ENCODE measurements at places on chromosomes 3 and 15.

DNA sequence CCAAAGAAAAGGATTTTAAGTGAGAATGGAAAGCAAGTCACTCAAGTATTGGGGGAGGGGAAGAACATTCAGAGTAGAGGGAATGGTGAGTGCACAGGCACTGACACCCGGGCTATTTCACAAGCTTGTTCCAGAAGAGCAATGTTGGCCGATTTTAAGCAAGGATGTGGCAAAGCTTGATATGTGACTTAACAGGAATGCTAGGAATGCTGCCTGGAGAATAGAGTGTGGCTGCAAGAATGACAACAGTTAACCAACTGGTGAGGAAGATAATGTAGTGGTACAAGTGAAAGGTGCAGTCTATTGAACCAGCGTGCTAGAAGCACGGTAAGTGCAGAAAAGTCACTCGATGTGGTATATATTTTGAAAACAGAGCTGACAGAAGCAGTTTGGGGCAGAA, 6.2 kb upstream of the CCDC80 start:
- DNase-seq: no peak

DNA sequence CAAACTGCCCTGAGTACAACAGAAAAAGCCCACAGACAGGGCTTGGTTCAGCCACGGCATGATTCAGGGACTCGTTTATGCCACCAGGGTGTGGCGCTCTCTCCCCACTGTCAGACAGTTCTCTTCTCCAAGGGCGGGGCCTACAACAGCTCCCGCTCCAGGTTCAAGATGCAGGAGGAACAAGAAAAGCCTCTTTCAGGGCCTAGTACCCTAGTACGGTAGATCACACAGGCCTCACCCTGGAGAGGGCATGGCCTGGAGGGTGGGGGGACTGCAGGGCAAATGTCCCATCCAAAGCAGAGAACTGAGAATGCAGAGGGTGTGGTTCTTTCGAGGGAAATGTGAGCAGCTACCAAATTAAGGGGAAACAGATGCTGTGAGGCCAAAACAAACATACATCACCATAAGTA, 12.0 kb downstream of the MESD start:
- no peak for DNase-seq

- DNase-seq: no peak
These were observed 37.6 kb downstream of the OSTN start for GRCh38 chr3:191236646-191237045.

DNA sequence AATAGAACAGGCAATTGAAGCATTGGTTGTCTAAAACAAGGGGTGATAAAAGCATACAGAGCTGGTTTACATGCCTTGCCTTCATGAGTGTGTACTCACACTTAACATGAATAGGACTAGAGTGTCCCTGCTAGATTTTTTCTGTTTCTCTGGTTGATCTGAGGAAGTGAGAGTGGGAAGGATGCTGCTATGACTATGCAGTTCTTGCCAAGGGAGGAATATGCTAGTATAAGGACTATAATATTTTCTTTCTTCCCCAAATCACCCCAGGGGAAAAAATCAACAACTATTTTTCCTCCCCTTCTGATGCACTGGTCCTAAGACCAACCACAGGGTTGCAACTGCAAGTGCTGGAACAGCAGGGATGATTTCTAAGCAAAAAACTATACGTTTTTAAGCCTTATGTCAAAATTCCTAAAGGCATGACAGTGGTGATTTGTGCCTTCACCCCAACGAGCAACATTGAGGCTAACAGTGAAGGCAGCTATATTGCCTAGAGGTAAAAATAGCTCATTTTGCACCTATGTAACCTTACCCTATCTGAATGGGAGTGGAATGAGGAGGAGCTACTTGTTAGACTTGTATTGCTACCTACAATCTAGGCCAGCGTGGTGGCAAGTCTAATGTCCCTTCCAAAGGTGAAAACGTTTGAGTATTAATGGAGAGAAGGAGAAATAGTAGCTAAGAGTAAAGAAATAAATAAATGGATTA, 33.5 kb upstream of the USP8 start:
- DNase-seq: no peak

DNA sequence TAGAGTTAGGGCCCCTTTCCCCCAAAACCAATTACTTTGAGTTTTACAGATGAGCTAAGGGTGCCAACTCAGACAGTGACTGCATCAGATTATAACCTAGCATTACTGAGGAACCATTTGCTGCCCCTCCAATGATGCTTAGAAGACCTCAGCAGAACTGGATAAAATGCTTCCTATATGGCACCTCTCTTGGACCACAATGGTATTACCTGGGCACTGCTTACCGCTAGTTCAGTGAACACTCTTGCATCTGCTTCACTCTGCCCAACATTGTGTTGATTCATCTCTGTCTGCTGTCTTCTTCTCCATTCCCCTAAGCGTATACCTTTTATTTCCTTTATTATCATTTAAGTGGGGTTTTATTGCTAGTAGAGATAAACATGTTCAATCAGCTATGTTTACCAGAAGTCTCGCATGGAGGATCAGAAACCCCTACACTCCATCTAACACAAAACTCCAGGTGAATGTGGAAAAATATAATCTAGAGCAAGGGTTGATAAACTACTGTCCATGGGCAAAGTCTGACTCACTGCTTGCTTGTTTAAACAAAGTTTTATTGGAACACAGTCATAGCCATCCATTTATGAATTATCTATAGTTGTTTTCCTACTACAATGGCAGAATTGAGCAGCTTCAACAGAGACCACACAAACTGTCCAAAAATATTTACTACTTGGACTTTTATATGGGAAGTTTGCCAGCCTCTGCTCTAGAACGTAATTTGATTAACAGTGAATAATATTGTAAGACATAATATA, 100.2 kb upstream of the PTX3 start:
- DNase-seq: no peak

DNA sequence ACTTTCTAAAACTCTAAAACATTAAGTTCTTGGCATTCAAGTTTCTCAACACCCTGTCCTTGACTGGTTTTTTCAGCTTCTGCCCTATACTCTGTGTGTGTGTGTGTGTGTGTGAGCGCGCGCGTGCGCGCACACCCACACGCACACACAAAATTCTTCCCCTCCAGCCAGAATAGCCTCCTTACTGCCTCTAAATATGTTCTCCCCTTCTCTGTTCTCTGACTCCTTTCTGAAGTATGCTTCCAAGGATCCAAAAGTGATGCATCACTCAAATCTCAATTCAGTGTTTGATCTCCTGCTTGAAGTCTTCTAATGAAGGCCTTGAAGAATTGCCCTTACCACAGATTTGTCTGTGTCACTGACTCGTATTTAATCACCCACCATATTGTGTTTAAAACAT, 129.8 kb downstream of the SLC25A26 start:
- DNase-seq: no peak

DNA sequence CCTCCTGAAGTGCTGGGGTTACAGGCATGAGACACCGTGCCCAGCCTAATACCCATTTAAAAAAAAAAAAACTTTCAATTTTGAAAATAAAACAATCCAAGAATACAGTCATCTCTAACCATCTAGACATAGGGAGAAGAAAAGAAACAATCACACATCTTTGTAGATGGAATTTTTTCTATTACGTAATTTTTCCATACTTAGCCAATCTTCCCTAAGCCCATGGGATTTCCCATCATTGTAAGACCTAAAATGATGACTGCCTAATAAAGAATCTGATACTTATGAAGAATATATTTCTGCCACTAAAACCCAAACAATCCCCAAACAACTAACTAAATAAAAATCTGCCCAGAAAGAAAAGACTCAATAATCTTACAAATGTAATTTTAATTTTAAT, 88.7 kb downstream of the CBLB start:
- DNase-seq: no peak

DNA sequence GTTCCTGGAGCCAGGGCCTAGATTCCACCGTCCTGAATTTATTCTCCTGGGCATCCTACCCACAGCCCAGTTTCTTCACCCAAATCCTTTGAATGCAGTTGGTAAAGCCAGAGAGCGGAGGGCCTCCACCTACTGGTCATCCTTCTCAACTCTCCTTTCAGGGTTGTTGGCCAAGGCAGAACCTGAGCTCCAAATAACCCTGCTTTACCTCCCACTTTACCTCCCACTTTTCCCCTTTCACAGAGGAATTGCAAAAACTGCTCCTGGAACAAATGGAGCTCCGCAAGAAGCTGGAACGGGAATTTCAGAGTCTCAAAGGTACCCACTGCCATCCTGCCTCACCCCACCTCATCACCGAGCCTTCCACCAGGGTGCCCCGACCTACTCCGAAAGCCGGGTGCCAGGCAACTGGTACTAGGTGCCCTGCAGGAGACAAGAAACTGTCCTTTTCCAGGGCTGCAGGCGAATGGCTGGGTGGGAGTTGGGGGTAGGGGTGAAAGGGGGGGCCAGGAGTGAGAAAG, 6.8 kb downstream of the SKOR1 start:
- no peak for DNase-seq

- DNase-seq: no peak
These were observed 1.8 kb downstream of the DALRD3 start for GRCh38 chr3:49016414-49017228.

DNA sequence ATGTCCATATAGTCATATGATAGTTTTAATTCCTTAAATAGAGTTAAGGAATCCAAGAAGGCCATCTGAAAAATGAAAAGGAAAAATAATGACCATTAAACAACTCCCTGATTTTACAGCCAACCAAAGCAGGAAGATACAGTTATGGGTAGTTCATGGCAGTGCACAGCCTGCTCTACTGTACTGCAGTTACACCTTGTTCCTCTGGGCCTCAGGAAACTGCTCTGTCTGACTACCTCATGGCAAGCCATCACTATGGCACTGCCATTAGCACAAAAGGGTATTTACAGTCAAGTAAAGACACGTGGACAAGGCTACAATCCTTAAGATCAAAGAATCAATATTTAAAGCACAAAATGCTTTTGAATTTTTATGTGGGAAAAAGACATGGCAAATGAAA, 19.5 kb downstream of the SECISBP2L start:
- DNase-seq: no peak

DNA sequence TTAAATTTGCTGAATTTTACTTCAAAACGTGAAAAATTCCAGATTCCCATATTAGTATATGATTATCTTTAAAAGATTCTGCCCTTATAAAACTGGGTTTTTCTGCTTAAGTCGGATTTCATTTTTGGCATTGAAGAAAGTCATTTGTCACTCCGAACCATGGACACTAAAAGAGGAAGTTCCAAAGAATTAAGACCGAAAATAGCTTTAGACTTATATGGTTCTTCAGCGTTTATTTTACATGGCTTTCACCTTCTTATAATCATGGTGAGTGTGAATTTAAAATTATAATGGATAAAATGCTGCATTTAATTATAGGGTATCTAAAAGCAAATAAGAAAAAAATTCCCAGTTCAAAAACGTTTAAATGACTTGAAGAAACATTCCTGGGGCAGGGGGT, 1.0 kb downstream of the C3orf38 start:
- DNase-seq: no peak

GRCh38 chr3:23341147-23341838, 138.2 kb downstream of the UBE2E2 start:
- DNase-seq: no peak

- no peak for DNase-seq
These were observed 653.6 kb downstream of the NLGN1 start for GRCh38 chr3:174051191-174051590.

GRCh38 chr3:71890356-71890931, 105.5 kb upstream of the PROK2 start:
- no peak for DNase-seq

GRCh38 chr15:55250392-55250791, 39.2 kb downstream of the RAB27A start:
- DNase-seq: no peak

DNA sequence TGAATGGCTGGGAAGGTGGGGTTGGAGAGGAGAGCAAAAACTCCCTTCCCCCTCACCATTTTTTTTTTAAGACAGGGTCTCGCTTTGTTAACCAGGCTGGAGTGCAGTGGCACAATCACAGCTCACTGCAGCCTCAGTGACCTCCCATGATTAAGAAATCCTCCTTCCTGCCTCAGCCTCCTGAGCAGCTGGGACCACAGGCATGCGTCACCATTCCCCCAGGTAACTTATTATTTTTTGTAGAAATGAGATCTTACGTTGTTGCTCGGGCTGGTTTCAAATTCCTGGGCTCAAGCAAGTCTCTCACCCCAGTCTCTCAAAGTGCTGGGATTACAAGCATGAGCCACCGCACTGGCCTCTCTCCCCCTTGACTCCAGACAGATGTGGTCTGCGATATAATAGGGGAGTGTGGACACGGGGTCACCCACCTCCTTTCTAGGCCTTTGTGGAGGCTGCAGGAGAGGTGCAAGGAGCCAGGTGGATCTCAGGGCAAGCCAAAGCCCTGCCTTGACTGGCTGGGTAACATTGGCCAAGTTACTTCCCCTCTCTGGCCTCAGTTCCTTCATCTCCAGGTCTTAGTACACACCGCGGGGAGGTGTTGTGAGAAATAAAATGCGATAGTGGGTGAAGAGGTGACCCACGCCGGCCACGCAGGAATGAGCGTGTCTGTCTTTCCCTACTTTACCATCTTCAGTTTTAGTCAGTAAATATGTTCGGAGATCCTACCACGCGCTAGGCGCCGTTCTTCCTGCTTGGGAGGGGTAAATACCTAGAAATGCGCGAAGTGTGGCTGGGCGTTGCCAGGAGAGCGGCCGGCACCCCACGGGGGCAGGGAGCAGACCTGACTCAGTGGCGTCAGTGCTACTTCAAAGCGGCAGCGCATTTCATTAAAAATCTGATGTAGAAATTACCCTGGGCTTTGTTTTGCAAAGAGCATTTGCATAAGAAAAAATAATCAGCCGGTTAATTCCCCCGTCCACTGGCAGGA, 20.2 kb upstream of the CORO2B start:
- DNase-seq: no peak

GRCh38 chr15:100114100-100114499, 227.7 kb downstream of the ADAMTS17 start:
- DNase-seq: no peak

DNA sequence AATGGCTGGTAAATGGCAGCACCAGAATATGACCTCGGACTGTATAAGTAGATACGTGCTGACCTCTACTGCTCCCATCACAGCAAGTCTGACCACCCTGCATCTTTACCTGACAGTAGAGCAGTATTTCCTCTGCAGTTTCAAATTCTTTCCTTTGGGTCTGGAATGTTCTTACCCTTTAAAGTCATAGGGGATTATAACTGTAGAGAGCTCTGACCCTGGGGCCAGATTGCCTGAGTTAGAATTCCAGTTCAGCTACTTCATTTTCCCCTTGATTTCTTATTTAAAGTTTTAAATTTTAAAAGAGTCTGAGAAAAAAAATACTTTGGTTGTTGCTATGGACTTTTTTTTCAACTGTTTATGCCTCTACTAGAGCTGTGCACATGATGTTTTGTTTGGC, 237.7 kb downstream of the NR1D2 start:
- DNase-seq: no peak

Measured in GM12891 (cell line).